ENCODE measurements at places on chromosomes 1 and 21. TPM values are rescaled to one million over a fixed set of nuclear protein-coding genes. Genes with fewer than 3 reads are reported as not detected.

- H3K27ac ChIP-seq: no peak overlapping the region
- no peaks in the 10 kb centered on the region for H3K36me3 ChIP-seq
- H3K4me3 ChIP-seq: no peak overlapping the region
- no peaks in the 10 kb centered on the region for H3K27me3 ChIP-seq
- H3K4me1 ChIP-seq: 0 out of 2 replicates have a peak, but pooled peaks cover 7% of the 10 kb centered on the region
These were observed 766.8 kb downstream of the USP25 start for GRCh38 chr21:16496609-16497008.

DNA sequence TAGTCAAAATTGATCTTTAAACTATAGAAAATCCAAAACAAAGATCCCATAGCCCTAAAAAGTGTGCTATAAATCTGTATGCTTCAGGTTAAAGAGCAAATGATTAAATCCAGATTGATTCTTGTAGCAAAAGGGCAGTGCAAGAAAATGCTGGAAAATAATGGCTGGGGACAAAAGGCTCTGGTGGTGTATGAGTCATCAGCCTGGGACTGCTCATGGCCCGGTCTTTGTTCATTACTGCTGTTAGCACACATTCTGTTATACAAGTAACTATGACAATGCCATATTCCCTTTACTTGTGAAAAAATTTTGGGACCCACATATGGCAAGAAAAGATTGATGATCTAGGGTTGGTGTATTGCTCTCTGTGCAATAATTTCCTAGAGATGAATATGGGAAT is 89.1 kb downstream of the RWDD3 start:
- no peaks in the 10 kb centered on the region for H3K4me1 ChIP-seq
- peak; percentile 28 for DNase-seq
- H3K36me3 ChIP-seq: no peaks in the 10 kb centered on the region
- no peak overlapping the region for H3K4me3 ChIP-seq

DNA sequence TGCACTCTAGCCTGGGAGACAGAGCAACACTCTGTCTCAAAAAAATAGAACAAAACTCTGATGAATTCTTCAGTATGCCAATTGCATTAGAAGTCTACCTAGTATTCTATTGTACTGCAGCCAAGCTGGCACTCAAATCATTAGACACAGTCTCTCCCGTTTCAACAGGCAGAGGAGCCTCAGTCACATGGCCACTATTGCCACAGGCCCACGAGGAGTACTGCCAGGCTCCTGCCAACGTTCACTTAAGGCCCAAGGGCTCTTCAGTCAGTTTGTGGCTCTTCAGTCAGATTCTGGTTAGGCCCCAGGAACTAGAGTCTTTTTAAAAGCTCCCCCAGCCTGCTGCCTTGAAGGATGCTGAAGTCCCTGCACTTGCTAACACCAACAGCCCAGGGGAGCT is 73.4 kb downstream of the SH3BGR start:
- no peaks in the 10 kb centered on the region for H3K27me3 ChIP-seq
- no peaks in the 10 kb centered on the region for H3K4me1 ChIP-seq
- no peak overlapping the region for H3K4me3 ChIP-seq
- no peak overlapping the region for H3K27ac ChIP-seq
- no peaks in the 10 kb centered on the region for H3K36me3 ChIP-seq
- DNase-seq: no peak

GRCh38 chr21:37967036-37967435 is 50.8 kb upstream of the KCNJ6 start:
- no peak overlapping the region for H3K27ac ChIP-seq
- H3K27me3 ChIP-seq: peaks cover 42% of the 10 kb centered on the region
- H3K4me3 ChIP-seq: no peak overlapping the region
- no peaks in the 10 kb centered on the region for H3K4me1 ChIP-seq

DNA sequence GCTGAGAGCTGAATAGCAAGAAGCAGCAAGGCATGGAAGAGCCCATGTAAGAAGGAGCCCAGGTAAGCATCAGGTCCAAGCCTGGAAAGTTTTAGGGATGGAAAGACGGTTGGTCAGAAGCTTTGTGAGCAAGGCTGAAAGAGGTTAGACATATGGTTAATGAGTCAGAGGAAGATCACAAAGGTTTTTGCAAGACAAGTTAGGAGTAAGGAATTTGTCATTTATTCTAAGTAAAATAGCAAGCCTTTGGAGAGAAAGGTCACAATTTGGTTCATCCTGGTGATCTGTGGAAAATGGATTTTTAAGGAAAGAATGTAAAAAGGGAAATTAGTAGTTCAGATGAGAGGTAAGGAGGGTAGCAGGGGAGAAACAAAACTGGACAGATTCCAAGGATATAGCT is 106.7 kb downstream of the DPYD start:
- H3K27me3 ChIP-seq: no peaks in the 10 kb centered on the region
- no peak overlapping the region for H3K4me3 ChIP-seq
- no peaks in the 10 kb centered on the region for H3K36me3 ChIP-seq
- H3K4me1 ChIP-seq: peaks cover 16% of the 10 kb centered on the region

The OR2T11 gene
- not detected for total RNA-seq

DNA sequence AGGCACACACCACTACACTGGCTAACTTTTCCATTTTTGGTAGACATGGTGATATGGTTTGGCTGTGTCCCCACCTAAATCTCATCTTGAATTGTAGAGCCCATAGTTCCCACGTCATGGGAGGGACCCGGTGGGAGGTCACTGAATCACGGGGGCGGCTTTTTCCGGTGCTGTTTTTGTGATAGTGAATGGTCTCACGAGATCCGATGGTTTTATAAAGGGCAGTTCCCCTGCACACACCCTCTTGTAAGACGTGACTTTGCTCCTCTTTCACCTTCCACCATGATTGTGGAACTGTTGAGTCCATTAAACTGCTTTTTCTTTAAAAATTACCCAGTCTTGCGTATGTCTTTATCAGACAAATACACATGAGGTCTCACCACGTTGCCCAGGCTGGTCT is 1.3 kb upstream of the FTCD start:
- H3K4me3 ChIP-seq: no peak overlapping the region
- no peak for DNase-seq
- no peaks in the 10 kb centered on the region for H3K4me1 ChIP-seq
- no peaks in the 10 kb centered on the region for H3K27me3 ChIP-seq
- no peaks in the 10 kb centered on the region for H3K36me3 ChIP-seq

The GPR52 gene
- not detected for total RNA-seq

- H3K4me1 ChIP-seq: no peaks in the 10 kb centered on the region
- DNase-seq: no peak
- H3K36me3 ChIP-seq: no peaks in the 10 kb centered on the region
- H3K27me3 ChIP-seq: no peaks in the 10 kb centered on the region
- H3K4me3 ChIP-seq: no peak overlapping the region
These were observed 421.0 kb downstream of the MRPL39 start for GRCh38 chr21:25186273-25186672.

DNA sequence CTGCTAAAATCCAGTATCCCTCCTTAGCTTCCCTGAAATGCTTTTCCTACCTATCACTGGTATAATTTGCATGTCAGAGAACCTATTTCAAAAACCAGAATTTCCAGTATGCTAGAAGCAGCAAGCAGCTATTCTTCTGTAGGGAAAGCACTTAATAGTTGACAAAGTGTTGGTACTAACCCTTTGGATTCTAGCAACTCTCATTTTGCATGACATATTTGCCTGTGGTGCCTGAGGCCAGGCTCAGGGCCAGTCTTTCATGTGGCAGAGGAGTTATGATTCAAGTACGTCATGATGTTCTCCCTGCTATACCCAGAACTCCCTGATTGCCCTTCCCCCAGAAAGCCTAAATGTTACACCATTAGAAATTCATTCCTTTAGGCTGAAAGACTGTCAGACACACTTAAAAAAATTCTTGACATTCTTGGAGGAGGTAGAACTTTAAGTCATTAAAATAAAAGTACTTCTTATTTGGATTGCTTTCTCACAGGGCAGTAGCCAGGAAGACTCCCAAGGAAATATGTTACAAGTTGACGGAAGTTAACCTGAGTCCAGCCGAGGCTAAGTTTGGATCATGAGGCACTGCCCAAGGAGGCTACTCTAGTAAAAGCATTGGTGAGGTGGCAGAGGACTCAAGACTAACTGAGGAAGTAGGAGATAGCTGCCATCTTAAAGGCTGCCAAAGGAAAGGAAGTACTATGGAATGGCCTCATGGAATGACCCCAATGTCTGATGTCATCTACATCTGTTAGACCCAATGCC is 298.4 kb upstream of the SPAG17 start:
- no peaks in the 10 kb centered on the region for H3K36me3 ChIP-seq
- H3K4me1 ChIP-seq: no peaks in the 10 kb centered on the region
- peaks cover 5% of the 10 kb centered on the region for H3K27me3 ChIP-seq
- H3K4me3 ChIP-seq: no peak overlapping the region

The TTC4 gene
- 27.1 TPM for total RNA-seq

The NAV1 gene
- total RNA-seq: 79.0 TPM

DNA sequence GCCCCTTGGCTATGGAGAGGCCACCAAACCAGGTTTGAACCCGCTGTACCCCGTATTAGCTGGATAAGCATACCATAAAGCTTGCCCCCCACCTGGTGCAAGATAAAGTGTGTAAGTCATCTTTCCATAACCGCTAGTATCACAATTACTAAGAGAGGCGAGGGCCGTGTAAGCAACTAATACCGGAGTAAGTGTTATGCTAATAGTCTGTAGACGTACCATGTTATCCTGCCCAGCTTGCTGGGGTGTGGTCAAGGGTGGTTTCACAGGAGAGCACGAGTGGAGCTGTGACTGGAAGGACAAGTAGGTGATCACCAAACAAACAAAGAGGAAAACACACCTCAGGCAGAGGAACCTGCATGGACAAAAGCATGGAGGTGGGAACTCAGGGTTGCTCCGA is 3.6 kb upstream of the TNFRSF1B start:
- H3K36me3 ChIP-seq: no peaks in the 10 kb centered on the region
- H3K4me3 ChIP-seq: no peak overlapping the region
- H3K4me1 ChIP-seq: peaks cover 16% of the 10 kb centered on the region
- no peaks in the 10 kb centered on the region for H3K27me3 ChIP-seq
- no peak for DNase-seq
- H3K27ac ChIP-seq: no peak overlapping the region

DNA sequence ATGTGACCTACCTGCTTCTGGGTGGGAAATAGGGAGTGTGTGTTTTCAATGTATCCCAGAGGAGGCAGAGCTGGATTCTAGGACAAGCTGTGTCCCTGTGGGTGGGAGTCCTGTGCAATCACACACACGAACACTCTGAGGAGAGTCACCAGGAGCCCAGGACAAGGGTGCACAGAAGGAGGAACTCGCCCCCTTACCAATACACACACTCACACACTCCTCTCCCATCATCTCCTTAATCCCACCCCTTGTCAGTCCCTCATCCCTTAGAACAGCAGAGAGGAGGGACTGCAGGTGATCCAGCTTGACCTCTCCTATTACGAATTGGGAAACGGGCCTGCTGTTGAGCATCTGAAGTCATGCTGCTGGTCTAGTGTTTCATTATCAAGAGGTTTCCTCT is 8.5 kb upstream of the MYBPHL start:
- no peak for DNase-seq
- H3K27ac ChIP-seq: no peak overlapping the region
- no peaks in the 10 kb centered on the region for H3K27me3 ChIP-seq
- no peak overlapping the region for H3K4me3 ChIP-seq

The PTAFR gene
- not detected for total RNA-seq

The MTARC2 gene
- total RNA-seq: 1.9 TPM

DNA sequence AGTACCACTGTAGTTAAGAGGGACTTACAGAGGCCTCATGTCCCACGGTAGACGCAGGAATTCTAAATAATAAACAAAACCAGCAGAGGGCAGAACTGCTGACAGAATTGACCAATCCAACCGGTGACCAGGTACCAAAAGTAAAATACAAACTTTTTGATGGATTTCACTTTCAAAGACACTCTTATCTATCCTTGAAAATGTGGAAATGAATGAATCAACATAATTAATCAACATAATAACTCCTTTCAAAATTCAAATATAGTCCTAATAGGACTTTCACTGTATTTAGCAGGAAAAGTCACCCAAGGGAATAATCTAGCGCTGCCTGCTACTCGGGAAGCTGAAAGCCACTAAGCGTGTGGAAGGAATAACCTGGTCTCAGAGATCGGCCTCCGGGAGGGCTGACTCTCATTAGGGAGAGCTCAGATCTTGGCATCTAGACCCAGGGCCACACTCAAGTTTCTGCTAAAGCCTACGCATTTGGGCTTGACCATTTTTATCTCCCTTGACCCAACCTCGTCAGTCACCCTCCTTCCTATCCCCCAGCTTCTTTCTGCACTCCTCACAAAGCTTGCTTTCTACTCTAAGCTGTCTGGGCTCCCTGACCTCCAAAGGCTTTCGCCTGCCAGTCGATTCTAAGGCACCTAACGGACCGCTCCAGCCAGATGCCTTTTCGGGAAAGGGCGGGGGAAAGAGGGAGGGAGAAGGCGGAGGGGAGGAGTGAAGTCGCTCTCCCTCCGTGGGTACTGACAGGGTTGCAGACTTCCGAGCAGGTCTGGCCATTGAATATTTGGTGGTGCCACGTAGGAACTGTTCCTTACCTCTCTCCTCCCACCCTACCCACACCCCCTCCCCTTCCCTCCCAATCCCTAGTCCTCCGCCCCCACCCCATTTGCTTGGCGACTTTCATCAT is 1.6 kb downstream of the COL11A1 start:
- peak; percentile 65 for DNase-seq
- H3K27ac ChIP-seq: no peak overlapping the region
- H3K4me3 ChIP-seq: peak overlapping the region; percentile 70
- H3K4me1 ChIP-seq: peaks cover 5% of the 10 kb centered on the region

DNA sequence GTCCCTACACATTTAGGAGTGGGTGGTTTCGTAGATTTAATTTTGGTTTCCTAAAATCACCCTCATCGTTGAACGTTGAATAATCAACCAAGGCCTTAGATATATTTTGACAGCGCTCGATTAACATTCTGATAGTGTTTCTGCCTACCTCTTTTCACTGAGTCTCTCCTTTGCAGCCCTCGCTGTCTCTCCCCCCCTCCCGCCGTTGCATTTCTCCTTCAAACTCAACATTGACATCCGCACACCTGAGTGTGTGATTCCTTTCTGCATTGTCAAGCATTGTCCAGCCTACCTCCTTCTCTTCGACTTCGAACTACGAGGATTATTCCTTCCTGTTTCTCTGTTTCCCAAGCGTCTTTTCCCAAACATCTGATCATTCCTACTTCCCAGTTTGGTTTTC is 1.8 kb upstream of the ADAMTS1 start:
- H3K27ac ChIP-seq: peak overlapping the region; percentile 84
- H3K36me3 ChIP-seq: peaks cover 7% of the 10 kb centered on the region
- no peaks in the 10 kb centered on the region for H3K27me3 ChIP-seq
- peaks cover 9% of the 10 kb centered on the region for H3K4me1 ChIP-seq
- DNase-seq: no peak

DNA sequence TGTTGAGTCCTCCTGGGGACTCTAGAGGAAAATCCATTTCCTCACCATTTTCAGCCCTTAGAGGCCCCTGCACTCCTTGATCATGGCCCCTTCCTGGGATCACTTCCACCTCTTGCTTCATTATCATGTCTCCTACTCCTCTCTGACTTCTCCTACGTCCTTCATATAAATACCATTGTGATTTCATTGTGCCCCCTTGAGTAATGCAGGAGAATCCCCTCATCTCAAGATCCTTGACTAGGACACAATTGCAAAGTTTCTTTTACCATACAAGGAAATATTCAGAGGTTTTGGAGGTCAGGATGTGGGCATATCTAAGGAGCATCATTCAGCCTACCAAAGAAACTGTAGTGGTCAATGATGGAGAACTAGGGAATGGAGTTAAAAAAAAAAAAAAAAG is 8.8 kb upstream of the GBP6 start:
- H3K4me1 ChIP-seq: peaks cover 9% of the 10 kb centered on the region
- H3K36me3 ChIP-seq: no peaks in the 10 kb centered on the region
- no peak overlapping the region for H3K4me3 ChIP-seq
- no peak overlapping the region for H3K27ac ChIP-seq
- no peak for DNase-seq
